ENCODE measurements at places on chromosomes 12 and 14.

DNA sequence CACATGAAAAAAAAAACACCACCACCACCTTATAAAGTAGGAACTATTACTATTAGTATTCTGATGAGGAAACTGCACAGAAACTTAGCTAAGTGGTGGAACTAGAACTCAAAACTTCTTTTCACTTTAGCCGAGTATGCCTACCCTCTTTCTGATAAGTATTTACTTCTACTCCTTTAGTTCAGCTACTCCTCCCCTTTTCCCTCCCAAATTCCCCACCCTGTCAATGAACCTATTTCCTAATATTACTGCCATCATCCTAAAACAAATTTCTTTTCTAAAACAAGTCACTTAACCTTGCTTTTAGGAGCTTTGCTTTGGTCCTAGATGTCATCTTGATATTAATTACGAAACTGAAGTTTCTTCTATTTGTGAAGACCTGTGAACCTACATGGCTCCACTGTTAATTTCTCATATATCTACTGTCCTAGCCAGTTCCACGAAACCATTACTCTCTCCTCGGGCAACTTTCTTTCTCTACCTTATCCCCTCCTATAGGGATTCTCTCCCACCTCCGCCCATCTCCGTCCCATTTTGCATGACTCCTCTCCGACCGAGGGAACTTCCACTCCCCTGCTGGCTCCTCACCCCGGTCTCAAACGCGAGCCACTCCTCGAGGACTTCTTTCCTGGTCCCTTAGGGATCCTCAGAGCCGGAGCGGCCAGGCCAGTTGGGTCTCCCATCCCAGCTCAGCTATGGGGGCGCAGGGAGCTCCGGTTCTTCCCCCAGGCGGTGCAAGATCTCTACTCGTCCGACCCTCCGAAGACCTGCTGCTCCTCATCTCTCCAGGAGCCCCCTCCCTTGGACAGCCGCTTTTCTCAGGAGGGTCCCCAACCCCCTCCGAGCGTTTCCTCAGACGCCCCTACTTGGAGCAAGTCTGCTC lies 1.1 kb downstream of the NUMB start:
- DNase-seq: peak; percentile 23

GRCh38 chr14:67643713-67644112 lies 24.0 kb downstream of the ARG2 start:
- no peak for DNase-seq

- no peak for DNase-seq
Measured at GRCh38 chr14:63960926-63961567, 108.2 kb downstream of the SYNE2 start.

DNA sequence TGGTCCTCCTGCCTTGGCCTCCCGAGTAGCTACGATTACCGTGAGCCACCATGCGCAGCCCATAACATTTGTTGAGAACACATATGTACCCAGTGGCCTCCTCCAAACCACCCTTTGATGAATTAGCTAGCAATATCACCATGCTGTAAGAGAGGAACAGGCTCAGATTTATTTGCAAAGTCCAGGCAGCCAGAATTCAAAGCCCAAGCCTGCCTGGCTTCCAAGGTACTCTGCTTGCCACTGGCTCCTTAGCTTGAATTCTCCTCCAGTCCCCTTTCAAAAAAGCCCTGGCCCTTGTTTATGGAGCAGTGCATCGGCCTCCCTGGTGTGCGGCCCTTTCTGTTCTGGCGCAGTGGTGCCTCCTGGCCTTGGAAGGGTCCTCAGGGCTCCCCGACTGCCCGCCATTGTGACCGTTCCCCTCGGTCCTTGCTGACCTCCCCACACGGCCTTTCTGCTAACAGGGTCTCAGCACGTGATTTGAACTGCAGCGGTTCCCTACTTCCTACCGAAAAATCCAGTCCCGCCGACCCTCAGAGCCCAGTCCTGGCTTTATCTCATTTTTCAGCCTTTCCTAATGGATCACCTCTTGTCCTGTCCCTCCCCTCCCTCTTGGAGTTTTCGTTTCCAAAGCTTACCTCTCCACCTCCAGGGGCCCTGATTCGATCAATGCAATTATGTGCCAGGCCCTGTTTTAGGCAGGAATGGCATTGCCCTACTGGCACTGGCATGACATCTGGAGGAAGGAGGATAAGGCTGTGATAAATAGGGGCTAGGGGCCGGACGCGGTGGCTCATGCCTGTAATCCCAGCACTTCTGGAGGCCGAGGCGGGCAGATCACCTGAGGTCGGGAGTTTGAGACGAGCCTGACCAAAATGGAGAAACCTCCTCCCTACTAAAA lies 22.0 kb downstream of the SLC25A29 start:
- DNase-seq: no peak

DNA sequence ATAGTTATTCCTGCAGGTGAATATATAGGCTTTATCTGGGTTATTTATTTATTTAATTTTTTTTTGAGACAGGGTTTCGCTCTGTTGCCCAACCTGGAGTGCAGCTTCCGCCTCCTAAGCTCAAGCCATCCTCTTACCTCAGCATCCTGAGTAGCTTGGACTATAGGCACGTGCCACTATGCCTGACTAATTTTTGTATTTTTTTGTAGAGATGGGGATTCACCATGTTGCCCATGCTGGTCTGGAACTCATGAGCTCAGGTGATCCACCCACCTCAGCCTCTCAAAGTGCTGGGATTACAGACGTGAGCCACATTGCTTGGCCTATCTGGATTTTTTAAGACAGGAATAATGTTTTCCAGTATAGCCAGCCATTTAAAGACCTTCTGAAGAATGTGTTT lies 2.0 kb downstream of the RAN start:
- DNase-seq: peak; percentile 11

DNA sequence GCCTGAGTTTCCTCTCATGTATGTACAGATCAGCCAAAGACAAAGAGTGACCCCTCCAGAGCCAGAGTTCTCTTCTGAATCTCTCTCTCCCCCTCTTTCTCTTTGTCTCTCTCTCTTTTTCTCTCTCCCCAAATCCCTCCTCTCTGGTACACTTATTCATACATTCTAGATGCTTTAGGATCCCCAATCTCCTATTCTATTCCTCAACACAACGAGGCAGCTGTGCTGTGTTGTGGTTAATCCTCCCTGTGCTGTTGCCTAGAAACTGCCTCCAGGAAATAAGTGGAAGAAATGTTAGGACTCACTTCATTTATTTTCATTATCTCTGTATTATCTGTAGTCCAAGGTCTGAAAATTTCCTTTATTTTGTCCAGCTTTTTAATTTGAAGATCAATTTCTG lies 350.5 kb upstream of the OR4E1 start:
- DNase-seq: no peak

- no peak for DNase-seq
Measured at GRCh38 chr14:100994756-100995330, 91.3 kb upstream of the RTL1 start.

GRCh38 chr12:86216591-86216990 lies 39.6 kb downstream of the MGAT4C start:
- no peak for DNase-seq

GRCh38 chr12:116265351-116266147 lies 11.9 kb downstream of the MED13L start:
- no peak for DNase-seq

DNA sequence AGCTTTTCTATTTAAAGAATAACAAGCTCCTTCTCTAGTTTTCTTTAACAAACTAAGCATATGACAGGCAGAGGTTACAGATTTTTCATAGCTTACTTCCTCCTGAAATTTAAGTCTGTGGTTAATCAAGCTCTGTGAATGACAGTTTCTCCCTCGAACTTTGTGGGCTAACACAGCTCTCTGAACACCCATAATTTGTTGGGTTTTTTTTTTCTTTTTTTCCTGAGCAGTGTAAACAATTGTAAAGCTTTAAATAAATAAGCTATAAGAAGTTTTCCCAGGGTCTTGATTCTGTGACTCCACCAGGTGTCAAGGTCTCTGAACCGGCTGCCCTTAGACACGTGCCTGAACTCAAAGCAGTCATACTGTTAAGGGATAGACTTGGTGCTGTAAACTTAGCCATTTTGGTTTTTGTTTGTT lies 128.1 kb upstream of the AMIGO2 start:
- DNase-seq: no peak

- DNase-seq: no peak
Measured at GRCh38 chr14:52363041-52363704, 49.1 kb downstream of the PTGER2 start.

DNA sequence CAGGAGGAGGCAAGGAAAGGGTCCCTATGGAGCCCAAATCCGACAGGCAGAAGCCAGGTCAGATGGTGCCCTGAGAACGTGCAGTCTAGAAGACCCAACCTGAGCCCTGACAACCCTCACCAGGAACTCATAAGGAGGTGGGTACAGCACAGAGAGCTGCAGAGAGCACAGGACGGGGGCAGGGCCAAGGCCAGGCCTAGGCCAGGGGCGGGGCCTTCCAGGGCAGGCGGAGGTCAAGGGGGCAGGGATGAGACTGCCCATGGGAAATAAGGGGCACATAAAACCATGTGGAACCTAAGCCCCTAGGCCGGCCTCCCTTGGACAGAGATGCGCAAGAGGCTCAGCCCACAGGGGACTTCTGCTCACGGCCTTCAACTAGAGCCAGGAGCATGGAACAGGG lies 45.1 kb downstream of the SSH1 start:
- no peak for DNase-seq

DNA sequence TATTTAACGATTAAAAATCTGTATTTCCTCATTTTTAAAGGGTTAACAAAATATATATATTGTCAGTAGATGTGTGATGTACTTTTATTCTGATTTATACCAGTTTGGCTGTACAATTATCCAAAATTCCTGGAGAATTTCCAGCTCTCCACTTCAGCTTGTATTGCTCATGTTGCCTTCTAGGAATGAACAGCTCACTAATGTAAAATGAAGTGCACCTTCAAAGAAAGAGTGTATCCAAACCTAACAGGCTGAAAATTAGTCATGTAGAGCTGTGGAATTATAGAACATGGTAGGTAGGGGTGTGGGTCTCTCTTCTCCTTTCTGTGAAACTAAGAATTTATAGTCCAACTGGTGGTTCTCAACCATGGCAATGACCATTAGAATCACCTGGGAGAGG lies 362.0 kb downstream of the ETNK1 start:
- DNase-seq: no peak

DNA sequence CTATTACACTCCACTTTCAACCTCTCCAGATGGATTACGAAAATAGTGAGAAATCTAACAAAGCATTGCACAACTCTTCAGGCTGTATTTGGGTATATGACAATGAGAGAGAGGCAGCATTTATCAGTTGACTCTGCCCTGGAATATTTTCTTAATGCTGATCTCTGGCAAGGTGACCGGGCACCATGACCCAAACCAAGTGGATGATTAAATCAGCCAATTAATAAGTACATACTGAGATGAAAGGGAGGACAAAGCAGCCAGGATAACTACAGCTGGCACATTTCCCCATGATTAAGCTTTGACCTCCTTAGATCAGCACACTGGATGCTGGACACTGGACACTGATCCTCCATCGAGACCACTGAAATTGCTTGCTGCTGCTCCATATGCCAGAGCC lies 218.2 kb downstream of the ASCL1 start:
- no peak for DNase-seq

DNA sequence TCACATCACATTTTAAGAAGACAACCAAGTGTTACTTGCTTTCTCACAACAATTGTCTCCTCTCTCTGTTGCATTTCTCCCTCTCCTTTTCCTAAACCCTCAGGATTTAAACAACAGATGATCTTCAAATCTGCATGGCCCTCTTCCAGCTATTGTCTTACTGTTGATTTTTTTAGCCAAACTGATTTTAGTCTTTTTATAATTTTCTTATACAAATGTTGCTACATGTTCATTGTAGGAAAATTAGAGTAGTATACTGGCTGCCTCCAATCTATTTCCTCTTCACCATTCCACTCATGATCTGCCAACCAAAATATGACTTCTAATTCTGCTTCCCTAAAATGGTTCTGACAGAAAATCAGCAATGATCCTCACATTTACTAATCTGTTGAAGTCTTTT lies 1.4 kb upstream of the KERA start:
- DNase-seq: no peak

GRCh38 chr12:77697126-77697525 lies 133.6 kb upstream of the NAV3 start:
- DNase-seq: no peak

DNA sequence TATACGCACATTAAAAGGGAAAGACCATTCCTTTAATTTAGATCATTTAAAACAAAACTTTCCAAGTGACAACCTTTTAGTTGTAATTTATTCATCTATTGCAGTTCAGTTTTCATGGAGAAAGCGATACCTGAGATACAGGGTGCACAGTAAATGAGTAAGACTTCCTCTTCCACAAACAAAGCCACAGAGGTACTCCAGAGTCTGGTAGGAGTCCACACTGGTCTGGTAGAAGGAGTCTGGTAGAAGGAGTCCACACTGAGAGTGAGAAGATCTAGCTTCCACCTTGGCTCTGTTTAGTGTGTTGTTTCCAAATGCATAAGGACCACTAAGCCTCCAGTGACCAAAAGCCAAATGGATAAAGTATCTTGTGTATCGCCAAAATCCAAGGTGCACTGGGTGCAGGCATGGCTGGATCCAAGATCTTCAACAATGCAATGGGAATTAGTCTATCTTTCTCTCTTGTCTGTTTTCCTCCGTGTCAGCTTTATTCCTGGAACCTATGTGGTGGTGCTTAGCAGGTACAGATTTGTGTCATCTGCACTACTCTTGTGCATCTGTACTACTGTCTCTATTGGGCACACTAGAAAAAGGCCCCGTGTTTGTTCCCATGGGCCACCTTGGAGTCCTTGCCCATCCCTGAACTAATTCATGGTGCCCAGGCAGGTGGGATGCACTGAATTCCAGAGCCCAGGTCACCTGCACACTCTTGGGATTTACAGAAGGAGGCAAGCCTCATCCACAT lies 331.1 kb downstream of the BCL11B start:
- no peak for DNase-seq

GRCh38 chr12:47828008-47828975 lies 8.6 kb upstream of the HDAC7 start:
- DNase-seq: no peak

DNA sequence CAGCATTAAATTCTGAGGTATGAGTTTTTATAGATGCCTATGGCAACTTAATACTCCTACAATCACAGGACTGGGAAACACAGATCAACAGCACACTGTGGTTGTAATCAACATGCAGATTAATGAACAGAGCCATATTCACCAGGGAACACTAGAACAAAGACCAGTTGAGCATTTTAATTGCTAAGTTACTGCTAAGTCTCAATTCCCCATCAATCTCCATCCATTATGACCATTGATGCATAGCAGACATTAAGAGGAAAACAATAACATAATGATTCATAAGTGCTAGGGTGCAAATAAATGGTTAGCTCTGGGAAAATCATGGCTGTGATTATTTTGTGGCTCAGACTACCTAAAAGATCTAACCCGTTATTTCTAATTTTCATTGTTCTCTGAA lies 505.6 kb downstream of the TRHDE start:
- DNase-seq: no peak

All from T-helper 2 cell treated with Interferon-gamma antibody and Interleukin-4, amounts not matched to agents 5 μg/mL and 100 μg/mL, for 36 hours (primary cell).